Memory B cell (primary cell): ENCODE measurements at places on chromosomes 2 and 18.
A peak's percentile ranks its signal among the peaks of the same experiment; 100 is the strongest.

- H3K4me1 ChIP-seq: no peaks in the 10 kb centered on the region
- no peak overlapping the region for H3K27ac ChIP-seq
- no peaks in the 10 kb centered on the region for H3K27me3 ChIP-seq
Observed at GRCh38 chr2:141767691-141768090, 363.1 kb downstream of the LRP1B start.

- no peak for DNase-seq
- H3K4me3 ChIP-seq: no peak overlapping the region
- no peaks in the 10 kb centered on the region for H3K4me1 ChIP-seq
- no peaks in the 10 kb centered on the region for H3K27me3 ChIP-seq
- no peaks in the 10 kb centered on the region for H3K36me3 ChIP-seq
Observed at GRCh38 chr2:21552981-21553380, 429.2 kb downstream of the TDRD15 start.

GRCh38 chr2:128359841-128360240 is 41.2 kb upstream of the HS6ST1 start:
- no peaks in the 10 kb centered on the region for H3K4me1 ChIP-seq
- DNase-seq: no peak
- no peaks in the 10 kb centered on the region for H3K36me3 ChIP-seq
- no peak overlapping the region for H3K4me3 ChIP-seq
- no peak overlapping the region for H3K27ac ChIP-seq

DNA sequence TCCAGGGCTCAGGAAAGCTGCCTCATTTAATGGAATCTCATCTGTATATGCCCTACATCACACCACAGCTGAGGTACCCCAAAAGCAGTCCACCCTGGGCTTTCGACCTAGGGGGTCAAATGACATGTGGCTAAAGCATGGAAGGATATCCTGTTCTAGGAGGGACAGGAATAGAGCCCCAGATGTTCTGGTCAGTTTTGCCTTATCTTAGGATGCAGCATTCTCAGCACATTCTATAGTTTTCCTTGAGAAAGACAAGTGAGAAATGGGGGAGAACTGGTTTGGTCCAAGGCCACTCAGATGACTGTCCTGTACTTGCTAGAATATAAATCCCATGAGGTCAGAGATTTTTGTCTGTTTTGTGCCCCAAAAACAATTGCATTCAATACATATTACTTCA is 688.0 kb upstream of the ZEB2 start:
- H3K4me1 ChIP-seq: peaks cover 4% of the 10 kb centered on the region
- H3K4me3 ChIP-seq: no peak overlapping the region
- no peaks in the 10 kb centered on the region for H3K36me3 ChIP-seq
- H3K27me3 ChIP-seq: no peaks in the 10 kb centered on the region

GRCh38 chr2:138235041-138235440 is 266.5 kb upstream of the SPOPL start:
- peaks cover 2% of the 10 kb centered on the region for H3K27me3 ChIP-seq
- no peak overlapping the region for H3K4me3 ChIP-seq
- no peak for DNase-seq
- H3K4me1 ChIP-seq: peaks cover 2% of the 10 kb centered on the region

DNA sequence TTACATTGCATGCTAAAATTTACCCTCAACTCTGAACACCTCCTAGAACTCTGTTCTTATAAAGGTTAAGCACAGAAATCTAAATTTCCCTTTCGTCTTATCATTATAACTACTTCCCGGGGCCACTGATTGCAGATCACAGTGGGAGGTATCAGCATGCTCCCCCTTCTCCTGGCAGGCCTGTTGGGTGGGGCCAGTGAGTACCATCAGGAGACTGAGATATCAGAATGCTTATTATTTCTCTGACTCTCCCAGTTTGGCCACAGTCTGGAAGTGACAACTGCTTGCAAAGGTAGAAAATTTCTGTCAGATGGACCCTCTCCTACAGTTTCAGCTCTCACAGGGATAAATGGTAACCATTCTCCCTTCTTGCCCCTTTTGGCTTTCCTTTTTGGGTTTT is 62.6 kb downstream of the DSEL start:
- no peak for DNase-seq
- no peak overlapping the region for H3K27ac ChIP-seq
- H3K4me3 ChIP-seq: no peak overlapping the region
- no peaks in the 10 kb centered on the region for H3K36me3 ChIP-seq
- H3K27me3 ChIP-seq: no peaks in the 10 kb centered on the region
- no peaks in the 10 kb centered on the region for H3K4me1 ChIP-seq

DNA sequence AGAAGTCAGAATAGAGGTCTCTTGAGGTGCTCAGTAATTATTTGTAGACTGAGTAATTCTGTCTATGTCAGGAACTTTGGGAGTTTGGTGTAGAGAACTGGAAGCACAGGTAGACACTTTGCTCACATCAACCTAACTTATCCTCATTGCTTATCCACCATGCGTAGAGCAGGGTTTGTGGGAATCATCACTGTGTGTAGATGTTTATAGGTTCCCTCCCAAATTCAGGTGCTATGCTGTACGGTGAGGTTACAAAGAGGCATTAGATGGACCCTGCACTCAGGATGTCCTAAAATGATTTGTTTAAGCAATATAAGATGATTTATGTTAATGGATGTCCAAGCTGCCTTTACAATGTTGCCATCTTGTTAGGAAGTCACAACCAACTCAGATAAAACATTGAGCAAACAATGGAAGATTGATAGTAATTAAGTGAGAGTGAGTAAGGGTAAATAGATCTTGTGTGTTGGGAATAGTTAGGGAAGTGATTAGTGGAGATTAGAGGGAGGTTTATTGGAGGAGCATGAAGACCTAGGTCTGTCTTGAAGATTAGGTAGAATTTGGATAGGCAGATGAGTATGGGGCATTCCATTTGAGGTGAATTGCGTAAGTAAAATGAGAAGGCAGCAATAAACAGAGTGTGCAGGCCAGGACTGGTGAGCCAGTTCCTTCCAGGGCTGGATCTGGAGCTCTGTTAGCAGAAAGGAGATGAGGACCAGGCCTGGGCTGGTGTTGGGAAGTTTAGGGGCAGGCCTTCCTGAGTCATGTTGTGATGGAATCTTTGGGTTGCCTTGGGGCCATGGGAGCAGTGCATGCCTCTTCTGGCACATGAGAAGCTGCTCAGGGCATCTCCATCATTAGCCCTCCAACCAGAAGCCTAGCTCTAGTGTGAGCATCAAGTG is 12.1 kb downstream of the EPAS1 start:
- H3K4me1 ChIP-seq: no peaks in the 10 kb centered on the region
- peaks cover 10% of the 10 kb centered on the region for H3K27me3 ChIP-seq
- no peak overlapping the region for H3K27ac ChIP-seq
- DNase-seq: no peak
- peaks cover 2% of the 10 kb centered on the region for H3K36me3 ChIP-seq

DNA sequence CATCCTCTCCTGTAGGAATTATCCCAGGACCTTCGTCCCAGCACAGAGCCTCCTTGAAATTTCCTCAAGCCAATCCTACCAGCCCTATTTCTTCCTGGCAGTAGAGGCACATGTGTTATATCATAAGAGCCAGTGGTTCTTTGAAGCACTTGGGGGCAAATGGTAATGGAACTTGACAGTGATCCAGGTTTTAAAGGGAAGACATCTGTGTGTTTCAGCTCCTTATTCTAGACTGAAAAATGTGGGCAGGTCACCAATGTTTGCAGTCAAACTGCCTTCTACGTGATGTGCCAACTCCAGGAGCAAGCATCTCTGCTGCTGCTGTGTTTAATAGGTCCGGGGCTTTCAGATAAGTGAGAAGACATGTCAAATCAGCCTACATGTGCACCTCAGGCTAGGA is 157.1 kb downstream of the GALNT14 start:
- no peak for DNase-seq
- H3K27me3 ChIP-seq: no peaks in the 10 kb centered on the region
- no peak overlapping the region for H3K4me3 ChIP-seq
- no peaks in the 10 kb centered on the region for H3K4me1 ChIP-seq

- H3K4me3 ChIP-seq: no peak overlapping the region
- no peaks in the 10 kb centered on the region for H3K4me1 ChIP-seq
- H3K27me3 ChIP-seq: peaks cover 7% of the 10 kb centered on the region
Observed at GRCh38 chr2:223542501-223542900, 59.7 kb downstream of the SCG2 start.

GRCh38 chr2:24304098-24304497 is 56.2 kb downstream of the ITSN2 start:
- no peak for DNase-seq
- peaks cover 2% of the 10 kb centered on the region for H3K4me1 ChIP-seq
- no peak overlapping the region for H3K27ac ChIP-seq
- H3K27me3 ChIP-seq: no peaks in the 10 kb centered on the region
- no peak overlapping the region for H3K4me3 ChIP-seq
- H3K36me3 ChIP-seq: peaks cover 31% of the 10 kb centered on the region

GRCh38 chr2:235570966-235571692 is 77.3 kb downstream of the AGAP1 start:
- no peaks in the 10 kb centered on the region for H3K36me3 ChIP-seq
- no peak for DNase-seq
- no peaks in the 10 kb centered on the region for H3K4me1 ChIP-seq
- H3K27me3 ChIP-seq: peaks cover 8% of the 10 kb centered on the region
- H3K4me3 ChIP-seq: no peak overlapping the region
- H3K27ac ChIP-seq: no peak overlapping the region

GRCh38 chr2:119473621-119474370 is 42.1 kb downstream of the TMEM37 start:
- no peak overlapping the region for H3K27ac ChIP-seq
- DNase-seq: no peak
- H3K4me1 ChIP-seq: peaks cover 2% of the 10 kb centered on the region
- no peaks in the 10 kb centered on the region for H3K36me3 ChIP-seq

DNA sequence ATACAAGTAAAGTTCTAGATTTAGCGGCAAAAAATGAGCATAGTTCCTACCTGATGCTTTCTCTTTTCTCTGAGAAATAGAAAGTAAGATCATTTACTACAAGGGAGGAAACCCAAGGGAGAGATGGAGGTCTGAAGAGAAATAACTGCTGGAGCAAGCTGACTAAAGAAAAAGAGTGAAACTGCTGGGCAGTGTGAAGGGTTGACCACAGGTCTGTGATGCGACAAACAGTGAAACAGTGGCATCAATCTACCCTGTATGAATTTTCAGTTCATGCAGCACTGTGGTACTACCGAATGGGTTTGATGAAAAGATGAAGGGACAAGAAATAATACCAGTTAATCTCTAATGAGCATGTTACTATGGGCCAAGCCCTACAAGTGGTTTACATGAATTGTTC is 52.2 kb downstream of the CUL3 start:
- peaks cover 22% of the 10 kb centered on the region for H3K36me3 ChIP-seq
- H3K27me3 ChIP-seq: no peaks in the 10 kb centered on the region
- peaks cover 37% of the 10 kb centered on the region for H3K4me1 ChIP-seq
- peak overlapping the region; percentile 64 for H3K27ac ChIP-seq
- H3K4me3 ChIP-seq: no peak overlapping the region
- DNase-seq: no peak

DNA sequence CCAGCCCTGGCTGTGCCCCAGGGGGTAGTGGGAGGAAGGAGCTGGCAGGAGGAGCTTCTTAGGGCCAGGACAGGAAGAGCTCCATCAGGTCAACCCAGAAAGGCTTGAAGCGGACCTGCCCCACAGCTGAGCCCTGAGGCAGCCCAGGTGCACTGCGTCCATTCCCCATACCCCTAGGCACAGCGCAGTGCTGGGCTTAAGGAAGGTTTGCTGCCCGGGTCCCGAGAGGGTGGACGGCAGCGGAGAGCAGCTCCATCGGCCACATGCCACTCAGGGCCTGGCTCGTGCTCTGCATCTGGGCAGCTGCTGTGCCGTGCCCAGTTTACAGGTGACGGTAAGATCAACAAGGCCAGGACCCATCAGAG is 26.4 kb downstream of the DNMT3A start:
- H3K4me3 ChIP-seq: no peak overlapping the region
- no peak for DNase-seq
- H3K36me3 ChIP-seq: no peaks in the 10 kb centered on the region
- peaks cover 24% of the 10 kb centered on the region for H3K4me1 ChIP-seq
- H3K27ac ChIP-seq: no peak overlapping the region
- no peaks in the 10 kb centered on the region for H3K27me3 ChIP-seq

DNA sequence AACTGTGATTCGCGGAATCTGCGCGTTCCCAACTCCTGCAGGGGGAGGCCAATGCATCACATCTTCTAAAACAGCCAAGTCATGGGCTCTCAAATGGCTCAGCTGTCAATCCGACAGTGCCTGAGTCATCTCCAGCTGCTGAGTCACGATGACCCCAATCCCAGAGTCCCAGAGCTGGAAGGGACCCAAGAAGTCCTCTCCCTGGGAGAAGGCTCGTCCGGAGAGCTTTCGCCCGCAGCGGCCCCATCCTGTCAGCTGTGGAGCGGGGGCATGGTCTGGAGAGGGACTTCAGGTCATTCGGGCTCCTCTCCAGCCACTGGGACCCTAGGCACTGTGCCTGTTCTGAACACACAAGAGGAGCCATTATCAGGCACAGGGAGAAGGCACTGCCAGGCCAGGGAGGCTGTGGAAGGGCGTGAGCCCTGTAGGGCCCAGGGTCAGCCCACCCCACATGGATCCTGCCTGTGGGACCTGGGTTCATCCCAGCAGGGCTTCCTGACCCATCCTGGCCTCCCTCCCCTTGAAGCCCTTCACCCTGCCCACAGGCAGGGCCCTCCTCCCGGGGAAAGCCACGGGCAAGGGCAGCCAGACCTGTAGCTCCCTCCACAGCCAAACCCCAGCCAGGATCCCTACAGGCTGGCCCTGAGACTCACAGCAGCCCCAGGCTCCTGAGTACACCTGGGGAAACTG is 47.6 kb upstream of the GPC1 start:
- no peak for DNase-seq
- no peaks in the 10 kb centered on the region for H3K36me3 ChIP-seq
- no peaks in the 10 kb centered on the region for H3K4me1 ChIP-seq
- peaks cover 4% of the 10 kb centered on the region for H3K27me3 ChIP-seq
- H3K27ac ChIP-seq: no peak overlapping the region
- H3K4me3 ChIP-seq: no peak overlapping the region

- peaks cover 21% of the 10 kb centered on the region for H3K4me1 ChIP-seq
- peak overlapping the region; percentile 24 for H3K27ac ChIP-seq
- DNase-seq: no peak
- no peaks in the 10 kb centered on the region for H3K36me3 ChIP-seq
- no peaks in the 10 kb centered on the region for H3K27me3 ChIP-seq
Observed at GRCh38 chr18:5975111-5976002, 80.0 kb upstream of the TMEM200C start.

DNA sequence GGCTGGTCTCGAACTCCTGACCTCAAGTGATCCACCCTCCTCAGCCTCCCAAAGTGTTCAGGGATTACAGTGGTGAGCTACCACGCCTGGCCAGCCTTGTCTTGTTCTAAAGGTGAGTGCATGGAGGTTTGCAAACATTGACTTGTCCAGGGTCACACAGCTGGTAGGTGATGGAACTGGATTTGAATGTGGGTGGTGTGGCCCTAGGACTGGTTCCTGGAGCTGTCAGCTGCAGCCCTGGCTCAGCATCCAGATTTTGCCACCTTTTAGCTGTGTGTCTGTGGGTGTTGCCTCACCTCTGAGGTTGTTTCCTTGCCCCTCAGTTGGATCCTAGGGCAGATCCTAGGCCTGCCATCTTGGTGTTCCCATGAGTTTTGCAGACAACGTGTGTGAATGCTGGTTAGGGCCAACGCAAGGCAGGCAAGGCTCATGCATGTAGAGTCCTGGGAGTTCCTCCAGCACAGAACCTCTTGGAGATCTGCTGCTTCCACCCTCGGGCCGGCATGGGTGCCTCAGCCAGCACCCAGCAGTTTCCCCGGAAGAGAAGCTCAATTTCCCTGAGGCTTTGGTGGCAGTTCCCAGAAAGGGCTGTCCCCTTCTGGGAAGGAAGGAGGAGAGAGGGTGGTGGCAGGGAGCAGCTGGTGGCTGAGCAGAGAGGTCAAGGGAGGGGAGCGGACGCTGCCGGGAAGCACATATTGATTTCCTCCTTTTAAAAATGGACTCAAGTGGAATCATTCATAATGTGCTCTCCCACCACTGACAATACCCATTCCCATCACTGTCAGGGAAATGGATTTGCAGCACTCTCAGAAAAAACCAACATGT is 127.6 kb upstream of the HS6ST1 start:
- no peaks in the 10 kb centered on the region for H3K4me1 ChIP-seq
- H3K4me3 ChIP-seq: no peak overlapping the region
- peak; percentile 4 for DNase-seq
- peaks cover 6% of the 10 kb centered on the region for H3K27me3 ChIP-seq
